ENCODE measurements at places on chromosomes 6 and 20.

- no peak for DNase-seq
Observed at GRCh38 chr6:16553531-16553930, 207.7 kb downstream of the ATXN1 start.

DNA sequence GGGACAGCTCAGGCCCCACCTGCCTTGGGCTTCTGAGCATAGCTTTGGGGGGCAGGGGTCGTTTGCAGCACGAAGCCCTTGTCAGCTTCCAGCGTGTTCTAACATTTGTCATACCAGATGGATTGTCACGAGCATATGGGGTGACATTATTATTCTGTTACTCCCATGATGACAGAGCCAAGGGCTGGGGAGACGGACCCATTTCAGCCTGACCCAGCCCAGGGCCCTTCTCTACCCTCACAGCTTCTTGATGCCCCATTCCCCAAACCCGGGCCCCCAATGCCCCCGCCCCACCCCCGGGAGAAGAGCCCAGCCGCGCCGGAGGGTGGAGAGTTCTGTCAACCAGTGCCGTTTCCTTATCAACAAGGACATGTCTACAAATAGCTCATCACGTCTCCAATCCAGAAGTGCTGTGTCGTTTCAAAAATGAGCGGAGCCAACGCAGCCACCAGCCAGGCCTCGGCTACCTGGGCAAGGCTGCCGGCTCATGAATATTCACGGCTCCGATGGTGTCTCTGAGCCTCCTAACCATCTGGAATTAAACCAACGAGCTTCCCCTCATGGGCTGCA is 9.6 kb upstream of the CHRNA4 start:
- no peak for DNase-seq

DNA sequence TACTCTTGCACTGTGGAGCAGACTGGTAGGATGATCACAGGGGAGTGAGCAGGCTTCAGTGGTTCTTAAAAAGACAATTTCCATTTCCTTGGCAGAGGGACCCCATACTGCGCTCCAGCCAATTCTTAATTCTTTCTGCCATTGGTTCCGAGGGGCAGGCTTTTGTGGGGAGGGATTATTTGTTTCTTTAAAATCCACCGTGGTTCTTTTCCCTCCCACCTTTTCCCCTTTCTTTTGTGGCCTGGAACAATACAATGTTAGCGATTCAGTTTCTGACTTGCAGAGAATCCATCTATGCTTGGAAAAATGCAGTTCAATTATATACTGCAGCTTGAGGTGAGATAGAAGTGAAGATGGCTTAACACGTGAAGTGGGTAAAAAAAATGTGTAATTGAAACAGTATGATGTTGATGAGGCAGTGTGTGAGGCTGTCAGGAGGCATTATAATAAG is 379.0 kb upstream of the FLRT3 start:
- DNase-seq: no peak

- DNase-seq: no peak
Observed at GRCh38 chr6:110664933-110665332, 150.3 kb downstream of the CDK19 start.

DNA sequence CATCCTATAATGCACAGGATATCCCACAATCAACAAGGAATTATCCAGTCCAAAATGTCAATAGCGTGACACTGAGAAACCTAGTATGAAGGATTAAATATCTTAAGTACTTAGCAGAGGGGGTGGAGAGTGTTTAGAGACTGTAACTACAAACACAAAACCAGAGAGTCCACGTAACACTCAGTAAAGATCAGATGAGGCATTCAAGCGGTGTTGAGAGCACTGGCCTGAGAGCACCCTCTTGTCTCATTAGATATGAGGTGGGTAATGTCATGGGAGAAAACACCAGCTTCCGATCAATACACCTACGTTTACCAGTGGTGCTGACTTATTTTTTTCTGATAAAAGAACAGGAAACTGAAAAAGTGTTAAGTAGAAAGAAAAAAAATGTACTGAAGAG is 2.3 kb downstream of the FAM184A start:
- DNase-seq: no peak

DNA sequence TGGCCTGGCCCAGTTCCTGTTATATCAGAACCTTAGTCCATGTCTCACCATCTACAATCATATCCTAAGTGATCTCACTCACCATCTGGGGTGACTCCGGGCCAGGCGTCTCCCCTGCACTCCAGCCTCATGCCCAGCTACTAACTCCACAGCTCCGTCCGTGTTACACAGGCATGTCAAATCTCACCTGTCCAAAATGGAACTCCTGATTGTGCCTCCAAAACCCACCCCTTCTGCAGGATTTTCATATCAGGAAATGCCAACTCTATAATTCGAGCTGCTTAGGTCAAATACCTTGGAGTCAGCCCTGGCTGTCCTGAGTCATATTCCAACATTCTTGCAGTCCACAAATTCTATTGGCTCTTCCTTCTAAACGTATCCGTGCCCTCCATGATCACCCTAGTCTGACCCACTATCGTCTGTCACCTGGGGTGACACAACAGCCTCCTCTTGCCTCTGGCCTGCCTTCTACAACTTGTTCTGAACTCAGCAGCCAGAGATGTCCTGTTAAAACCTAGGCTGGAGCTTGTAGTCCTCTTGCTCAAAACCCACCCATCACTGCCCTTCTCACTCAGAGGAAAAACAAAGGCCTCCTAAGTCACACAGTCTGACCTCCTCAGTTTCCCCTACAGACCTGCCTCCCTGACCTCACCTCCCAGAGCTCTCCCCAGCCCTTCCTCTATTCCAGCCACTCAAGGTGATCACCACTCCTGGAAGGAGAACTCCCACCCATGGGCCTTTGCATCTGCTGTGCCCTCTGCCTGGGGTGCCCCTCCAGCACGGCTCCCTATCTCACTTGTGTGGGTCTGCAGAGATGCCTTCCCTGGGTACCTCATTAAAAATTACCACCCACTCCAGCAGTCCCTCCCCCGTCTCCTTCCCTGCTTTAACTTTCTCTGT is 85.3 kb upstream of the SIRPA start:
- DNase-seq: no peak

DNA sequence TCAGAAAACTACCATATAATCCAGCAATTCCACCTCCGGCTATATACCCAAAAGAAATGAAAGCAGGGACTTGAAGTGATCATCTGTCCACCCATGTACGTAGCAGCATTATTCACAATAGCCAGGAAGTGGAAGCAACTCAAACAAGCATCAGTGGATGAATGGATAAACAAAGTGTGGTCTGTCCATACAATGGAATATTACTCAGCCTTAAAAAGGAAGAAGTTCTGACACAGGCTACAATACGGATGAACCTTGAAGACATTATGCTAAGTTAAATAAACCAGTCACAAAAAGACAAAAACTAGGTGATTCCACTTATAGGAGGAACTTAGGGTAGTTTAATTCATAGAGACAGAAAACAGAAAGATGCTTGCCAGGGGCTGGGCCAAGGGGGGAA is 76.5 kb downstream of the ATP9A start:
- no peak for DNase-seq

DNA sequence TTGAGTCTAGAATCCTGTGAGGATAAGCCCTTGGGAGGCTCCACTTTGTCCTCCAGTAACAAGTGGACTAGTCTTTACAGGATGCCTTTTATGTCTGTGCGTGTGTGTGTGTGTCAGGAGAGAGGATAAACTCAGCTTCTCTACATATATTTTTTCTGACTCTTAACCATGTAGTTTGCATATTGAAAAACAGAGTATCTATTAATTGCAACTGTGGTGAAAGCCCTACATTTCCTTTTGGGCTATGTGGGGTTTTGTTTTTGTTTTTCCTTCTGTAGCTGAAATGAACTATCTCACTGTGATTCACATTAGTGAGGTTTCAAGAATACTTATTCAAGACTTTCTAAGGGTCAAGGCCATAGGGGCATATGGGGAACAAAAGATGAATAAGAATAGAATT is 17.7 kb downstream of the TPBG start:
- no peak for DNase-seq

DNA sequence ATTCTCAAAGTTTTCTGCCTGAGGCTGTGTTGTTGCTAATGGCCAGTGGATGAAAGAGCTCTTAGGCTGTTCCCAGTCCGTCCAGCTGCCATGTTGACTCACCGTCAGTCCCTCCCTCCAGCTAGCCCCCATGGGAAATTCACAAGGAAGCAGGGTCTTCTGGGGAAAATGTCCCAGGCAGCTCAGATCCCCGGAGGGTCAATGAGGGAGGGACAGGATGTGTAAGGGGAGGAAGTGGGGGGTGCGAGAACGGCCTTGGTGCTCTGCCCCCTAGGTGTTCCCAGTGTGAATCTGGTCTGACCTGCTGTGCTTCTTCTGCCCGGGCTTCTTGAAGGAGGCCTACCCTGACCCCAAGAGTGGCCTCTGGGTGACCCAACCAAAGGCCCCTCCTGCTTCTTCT is 65.9 kb downstream of the CEBPB start:
- DNase-seq: no peak

GRCh38 chr6:150747155-150747554 is 118.3 kb upstream of the MTHFD1L start:
- DNase-seq: no peak

DNA sequence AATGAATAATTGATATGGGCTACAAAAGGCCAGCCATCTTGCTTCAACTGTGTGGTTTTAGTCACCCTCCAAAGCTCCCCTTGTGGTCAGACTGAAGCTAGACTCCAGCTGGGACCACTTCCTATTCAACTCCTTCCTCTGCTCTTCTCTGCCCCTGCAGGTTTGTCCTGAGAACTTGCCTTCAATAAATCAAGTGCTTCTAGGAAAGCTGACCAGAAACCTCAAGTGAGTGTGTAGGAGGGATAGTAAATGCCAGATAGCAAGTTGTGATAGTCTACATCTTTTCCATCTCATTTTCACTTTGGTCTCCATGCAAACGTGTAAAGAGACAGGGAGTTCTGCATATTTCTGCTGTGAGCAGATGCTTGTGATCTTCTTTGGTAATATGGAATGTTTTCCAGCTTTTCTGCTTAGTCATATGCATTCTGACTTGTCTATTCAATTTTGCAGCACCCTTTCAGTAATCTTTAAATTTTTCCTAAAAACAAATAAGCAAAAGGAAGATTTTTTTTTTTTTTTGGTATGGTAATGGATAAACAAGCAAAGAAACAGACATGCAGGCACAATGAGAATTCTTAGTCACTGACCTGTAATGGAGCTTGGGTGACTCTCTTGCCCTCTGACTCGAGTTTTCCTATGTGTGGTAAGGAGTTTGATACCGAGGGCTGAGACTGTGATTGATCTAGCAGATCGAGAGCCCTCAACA is 201.3 kb upstream of the BTBD3 start:
- DNase-seq: no peak

DNA sequence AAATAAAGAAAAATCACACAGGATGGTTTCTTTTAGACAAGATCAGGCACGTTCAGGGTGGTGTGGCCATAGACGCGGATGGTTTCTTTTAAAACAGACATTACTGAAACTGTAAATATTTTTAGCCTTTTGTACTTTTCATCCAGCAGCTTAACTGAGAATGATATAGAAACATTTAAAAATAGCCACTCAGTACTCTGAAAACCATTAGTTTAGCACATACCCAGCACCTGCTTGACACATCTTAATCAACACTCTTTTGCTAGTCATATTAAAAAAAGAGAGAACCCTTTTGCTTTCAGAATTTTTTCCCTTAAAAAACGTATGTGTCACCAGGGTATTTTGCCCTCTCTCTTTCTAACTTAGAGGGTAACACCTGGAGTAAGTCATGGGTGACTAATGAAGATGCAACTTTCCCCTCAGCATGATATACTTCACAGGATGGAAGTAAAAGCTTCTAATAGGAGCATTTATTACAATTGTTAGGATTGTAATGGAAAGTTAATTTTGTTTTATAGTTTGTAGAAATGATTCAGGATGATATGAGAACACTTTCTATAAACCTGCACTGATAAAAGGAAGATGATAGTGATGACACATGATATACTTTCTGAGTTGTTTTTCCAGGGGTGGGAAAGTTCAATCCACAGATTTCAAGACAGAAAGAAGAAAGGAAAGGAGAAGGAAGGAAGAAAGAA is 45.2 kb downstream of the BACH2 start:
- no peak for DNase-seq

GRCh38 chr6:152587473-152587872 is 49.7 kb downstream of the SYNE1 start:
- peak; percentile 82 for DNase-seq

- DNase-seq: no peak
Observed at GRCh38 chr6:18141805-18142590, 12.9 kb downstream of the TPMT start.

- no peak for DNase-seq
Observed at GRCh38 chr6:34267746-34268145, 18.9 kb upstream of the SMIM29 start.

GRCh38 chr6:122285292-122285913 is 114.0 kb upstream of the HSF2 start:
- no peak for DNase-seq

DNA sequence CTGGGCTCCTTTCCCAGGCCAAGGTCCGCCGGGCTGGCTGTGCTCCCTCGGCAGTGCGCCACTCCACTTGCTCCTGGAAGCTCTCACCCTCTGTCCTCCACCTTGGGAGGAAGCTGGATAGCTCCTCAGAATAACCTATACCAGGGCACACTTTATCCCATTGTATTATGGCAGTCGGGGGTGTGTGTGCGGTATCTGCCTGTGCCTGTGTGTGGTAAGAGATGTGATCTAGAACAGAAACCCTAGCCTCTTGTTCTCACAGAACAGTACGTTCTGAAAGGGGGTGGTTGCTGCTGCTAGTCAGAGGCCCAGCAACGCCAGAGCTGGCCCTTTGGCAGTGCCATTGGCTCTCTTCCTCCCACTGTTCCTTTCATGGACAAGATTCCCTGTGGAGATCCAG is 168.4 kb downstream of the TBXT start:
- DNase-seq: no peak

DNA sequence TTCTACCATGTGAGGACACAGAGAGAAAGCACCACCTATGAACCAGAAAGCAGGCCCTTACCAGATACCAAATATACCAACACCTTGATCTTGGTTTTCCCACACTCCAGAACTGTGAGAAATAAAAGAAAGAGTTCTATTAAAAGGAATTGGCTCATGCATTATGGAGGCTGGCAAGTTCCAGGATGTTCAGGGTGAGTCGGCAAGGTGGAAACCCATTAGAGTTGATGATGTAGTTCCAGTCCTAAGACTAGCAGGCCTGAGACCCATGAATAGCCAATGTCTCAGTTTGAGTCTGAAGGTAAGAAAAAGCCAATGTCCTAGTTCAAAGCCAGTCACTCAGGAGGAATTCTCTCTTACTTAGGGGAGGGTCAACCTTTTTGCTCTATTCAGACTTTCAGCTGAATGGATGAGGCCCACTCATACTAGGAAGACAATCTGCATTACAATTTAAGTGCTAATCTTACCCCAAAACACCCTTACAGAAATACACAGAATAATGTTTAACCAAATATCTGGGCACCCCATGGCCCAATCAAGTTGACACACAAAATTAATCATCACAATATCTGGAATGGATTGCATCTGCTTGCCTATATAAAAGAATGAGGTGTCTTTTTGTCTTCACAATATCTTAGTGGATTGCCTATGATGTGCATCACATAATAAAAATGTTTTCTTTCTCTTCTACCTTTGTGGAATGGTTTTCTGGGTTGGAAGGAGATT is 5.5 kb upstream of the TAAR1 start:
- DNase-seq: no peak

DNA sequence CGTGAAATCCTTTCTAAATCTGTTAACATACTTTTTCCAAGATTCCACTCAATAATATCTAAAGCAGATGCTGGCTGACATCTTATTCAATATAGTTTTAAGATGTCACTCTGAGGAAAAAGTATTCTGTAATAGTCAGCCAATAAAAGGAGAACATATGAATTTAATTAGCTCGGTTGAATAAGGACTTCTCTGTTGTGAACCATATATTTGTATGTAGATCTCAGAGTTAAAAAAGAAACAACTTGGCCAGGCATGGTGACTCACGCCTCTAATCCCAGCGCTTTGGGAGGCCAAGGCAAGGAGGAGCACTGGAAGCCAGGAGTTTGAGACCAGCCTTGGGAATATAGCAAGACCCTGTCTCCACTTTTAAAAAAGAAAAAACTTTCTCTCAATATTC is 7.4 kb upstream of the CD24 start:
- no peak for DNase-seq
